ENCODE measurements at places on chromosomes 12 and 14. TPM values are rescaled to one million over a fixed set of nuclear protein-coding genes. Genes with fewer than 3 reads are reported as not detected.

P2RX2 gene
- not detected for polyA plus RNA-seq

FZD10 gene
- not detected for polyA plus RNA-seq

GNB3 gene
- not detected for polyA plus RNA-seq

DNA sequence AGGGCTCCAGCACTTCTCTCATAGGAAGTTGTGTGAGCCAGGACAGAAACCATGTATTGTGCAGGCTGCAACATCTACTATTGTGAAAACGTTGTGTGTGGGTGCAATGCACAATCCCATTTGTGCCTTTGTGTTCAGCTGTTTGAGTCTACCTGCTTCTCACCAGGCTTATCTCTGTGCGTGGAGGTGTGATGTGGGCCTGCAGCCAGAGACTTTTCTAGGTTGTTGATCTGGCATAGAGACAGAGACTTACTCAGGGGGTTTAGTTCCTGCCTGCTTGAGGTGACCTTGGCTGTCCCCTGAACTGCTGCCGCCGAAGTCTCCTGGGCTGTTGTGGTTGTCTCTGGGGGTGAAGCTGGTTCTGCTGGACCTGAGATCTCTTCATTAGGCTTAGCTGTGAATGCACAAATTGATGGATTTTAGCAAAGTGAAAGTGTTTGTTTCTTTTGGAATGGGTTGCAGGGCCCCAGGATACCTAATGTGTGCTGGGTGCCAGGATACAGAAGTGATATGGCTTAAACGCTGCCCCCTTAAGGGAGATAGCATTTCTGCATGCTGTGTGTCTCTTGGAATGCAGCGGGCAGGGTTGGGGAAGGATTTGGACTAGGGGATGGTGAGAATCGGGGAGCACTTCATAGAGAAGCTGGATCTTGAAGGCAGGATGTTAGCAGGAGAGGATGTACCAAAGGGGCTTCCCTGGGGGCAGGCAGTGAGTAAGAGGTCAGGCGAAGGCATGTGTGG, 2.5 kb downstream of the LACRT start:
- no peak overlapping the region for H3K4me3 ChIP-seq
- no peaks in the 10 kb centered on the region for H3K36me3 ChIP-seq
- H3K27me3 ChIP-seq, result no peaks in the 10 kb centered on the region
- no peak overlapping the region for H3K27ac ChIP-seq
- no peaks in the 10 kb centered on the region for H3K4me1 ChIP-seq
- DNase-seq, result no peak

GRCh38 chr12:2051700-2052621, 826 bp upstream of the CACNA1C start:
- H3K27me3 ChIP-seq, result peaks cover 9% of the 10 kb centered on the region
- no peaks in the 10 kb centered on the region for H3K4me1 ChIP-seq
- DNase-seq, result no peak
- H3K4me3 ChIP-seq, result no peak overlapping the region

- DNase-seq, result no peak
- H3K4me3 ChIP-seq, result no peak overlapping the region
- no peaks in the 10 kb centered on the region for H3K4me1 ChIP-seq
- no peak overlapping the region for H3K27ac ChIP-seq
- no peaks in the 10 kb centered on the region for H3K36me3 ChIP-seq
These were observed 205.2 kb upstream of the RTL1 start for GRCh38 chr14:101108579-101109346.

Measured in naive thymus-derived CD4-positive, alpha-beta T cell (primary cell).